CD4-positive, alpha-beta memory T cell (primary cell): ENCODE measurements at places on chromosomes 7 and 10.

DNA sequence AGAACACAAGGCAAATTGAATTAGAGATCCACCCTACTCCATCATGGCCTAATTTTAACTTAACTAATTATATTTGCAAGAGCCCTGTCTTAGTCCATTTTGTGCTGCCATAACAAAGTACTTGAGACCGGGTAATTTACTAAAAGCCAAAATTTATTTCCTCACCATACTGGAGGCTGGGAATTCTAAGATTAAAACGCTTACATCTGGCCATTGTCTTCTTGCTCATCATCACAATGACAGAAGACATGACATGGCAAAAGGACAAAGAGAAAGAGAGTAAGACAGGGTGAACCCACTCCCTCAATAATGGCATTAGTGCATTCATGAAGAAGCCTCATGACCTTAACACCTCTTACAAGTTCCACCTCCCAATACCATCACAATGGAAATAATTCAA lies 1068.6 kb downstream of the DNAJB9 start:
- DNase-seq: no peak

- no peak for DNase-seq
Measured at GRCh38 chr7:124089621-124090020, 56.8 kb upstream of the TMEM229A start.

- DNase-seq: no peak
Measured at GRCh38 chr10:110790913-110791506, 80.7 kb upstream of the PDCD4 start.

DNA sequence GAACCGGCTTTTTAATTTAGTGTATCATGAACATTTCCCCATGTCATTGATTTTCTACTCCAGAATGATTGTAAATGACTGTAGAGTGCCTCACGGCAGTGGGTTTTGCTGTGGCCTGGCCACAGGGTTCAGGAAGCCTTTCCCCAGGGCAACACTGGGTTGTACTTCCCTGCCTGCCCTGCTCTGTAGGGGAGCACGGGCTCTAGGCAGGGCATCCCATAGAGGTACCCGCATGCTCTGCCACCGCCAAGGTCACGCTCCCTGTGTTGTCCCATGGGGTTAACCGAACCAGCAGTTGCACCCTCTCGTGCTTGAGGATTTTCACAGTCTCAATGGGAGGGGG lies 63.8 kb downstream of the BPGM start:
- DNase-seq: no peak

GRCh38 chr10:44171765-44172164 lies 213.1 kb downstream of the CXCL12 start:
- no peak for DNase-seq

DNA sequence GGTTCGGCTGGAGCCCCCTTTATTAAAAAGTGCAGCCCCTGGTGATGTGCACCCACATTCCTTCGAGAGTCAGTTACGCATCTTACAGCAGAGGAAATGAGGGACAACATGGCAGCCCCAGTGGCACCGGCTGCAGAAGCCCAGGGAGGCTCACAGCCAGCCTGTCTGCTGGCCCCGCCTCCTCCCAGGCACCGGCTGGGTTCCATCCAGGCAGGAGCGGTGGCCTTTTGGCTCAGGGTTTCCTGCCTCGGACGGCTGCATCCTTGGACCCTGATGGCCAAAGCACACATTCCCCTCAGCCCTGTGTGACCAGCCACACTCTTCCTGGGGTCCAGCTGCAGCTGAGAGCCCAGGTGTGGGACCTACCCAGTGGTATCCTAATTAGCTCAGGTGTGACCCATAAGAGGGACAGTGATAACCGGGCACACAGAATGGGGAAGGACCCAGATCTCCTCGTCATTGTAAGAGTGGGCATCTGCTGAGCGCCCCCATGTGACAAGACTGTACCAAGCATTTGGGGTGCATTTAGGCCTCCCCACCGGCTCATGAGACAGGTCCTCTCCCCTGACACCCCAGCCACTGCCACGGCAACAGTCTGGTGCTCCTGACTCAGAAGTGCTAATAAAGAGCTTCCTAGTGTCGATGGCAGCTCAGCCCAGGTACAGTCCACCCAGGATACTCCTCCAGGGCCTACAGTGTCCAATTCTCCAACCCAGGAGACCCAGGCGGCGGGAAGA lies 63.3 kb upstream of the CHST15 start:
- no peak for DNase-seq

DNA sequence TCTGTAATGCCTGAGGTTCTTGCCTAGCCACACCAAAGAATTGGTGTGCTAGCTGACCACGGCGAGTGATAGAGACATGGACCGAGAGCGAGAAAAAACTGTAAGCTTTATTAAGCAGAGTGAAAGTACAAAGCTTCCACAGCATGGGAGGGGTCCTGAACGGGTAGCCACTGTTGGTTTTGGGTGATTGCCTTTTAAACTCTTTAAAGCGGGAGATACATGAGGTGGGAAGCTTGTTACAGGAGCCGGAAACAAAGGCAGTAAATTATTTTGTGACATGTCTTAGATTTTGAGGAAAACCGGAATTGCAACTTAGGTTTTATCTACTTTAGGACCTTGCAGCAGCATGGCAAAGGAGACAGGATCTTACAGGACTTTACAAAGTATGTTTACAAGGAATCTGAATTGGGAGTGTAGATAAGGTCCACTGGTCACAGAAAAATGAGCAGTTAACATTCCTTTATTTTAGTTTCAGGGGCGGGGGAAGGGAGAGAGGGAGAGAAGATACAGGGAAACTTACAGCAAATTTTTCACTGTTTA lies 252.7 kb upstream of the MBL2 start:
- DNase-seq: no peak

DNA sequence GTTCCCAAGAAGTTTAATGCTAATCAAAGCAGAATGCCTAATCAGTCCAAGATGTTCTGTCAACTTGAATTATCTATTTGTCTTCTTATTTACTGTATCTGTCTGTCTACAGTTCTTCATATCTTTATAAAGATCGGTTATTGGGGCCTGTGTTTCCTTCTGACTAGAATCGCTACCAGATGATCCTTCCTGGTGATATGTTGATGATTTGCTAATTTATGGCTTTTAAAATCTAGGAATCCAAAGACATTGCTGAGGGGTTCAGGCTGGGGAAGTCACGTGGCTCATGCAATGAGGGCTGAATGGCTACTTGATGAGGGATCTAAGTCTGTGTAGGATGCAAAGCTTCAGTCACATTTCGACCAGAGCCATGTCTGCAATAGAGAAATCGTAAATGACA lies 536.3 kb downstream of the KCNMA1 start:
- no peak for DNase-seq

GRCh38 chr7:128104108-128104742 lies 73.0 kb upstream of the LRRC4 start:
- no peak for DNase-seq

DNA sequence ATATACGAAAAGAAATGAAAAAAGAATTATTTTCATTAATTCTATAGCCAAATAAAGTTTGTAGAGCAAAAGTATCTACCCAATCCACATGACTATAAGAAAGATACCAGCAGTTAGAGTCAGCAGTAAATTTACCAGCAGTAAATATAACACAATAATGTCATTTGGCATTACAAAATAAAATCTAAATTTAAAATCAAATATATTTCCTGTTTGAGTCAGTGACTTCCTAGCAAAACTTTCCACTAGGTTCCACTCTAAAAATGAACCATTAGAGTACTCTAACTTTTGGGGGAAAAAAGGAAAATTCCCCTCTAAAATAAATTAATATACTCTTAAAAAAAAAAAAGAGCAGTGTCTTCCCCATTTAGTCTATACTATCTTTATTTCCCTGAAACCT lies 144.8 kb downstream of the CPEB3 start:
- no peak for DNase-seq

DNA sequence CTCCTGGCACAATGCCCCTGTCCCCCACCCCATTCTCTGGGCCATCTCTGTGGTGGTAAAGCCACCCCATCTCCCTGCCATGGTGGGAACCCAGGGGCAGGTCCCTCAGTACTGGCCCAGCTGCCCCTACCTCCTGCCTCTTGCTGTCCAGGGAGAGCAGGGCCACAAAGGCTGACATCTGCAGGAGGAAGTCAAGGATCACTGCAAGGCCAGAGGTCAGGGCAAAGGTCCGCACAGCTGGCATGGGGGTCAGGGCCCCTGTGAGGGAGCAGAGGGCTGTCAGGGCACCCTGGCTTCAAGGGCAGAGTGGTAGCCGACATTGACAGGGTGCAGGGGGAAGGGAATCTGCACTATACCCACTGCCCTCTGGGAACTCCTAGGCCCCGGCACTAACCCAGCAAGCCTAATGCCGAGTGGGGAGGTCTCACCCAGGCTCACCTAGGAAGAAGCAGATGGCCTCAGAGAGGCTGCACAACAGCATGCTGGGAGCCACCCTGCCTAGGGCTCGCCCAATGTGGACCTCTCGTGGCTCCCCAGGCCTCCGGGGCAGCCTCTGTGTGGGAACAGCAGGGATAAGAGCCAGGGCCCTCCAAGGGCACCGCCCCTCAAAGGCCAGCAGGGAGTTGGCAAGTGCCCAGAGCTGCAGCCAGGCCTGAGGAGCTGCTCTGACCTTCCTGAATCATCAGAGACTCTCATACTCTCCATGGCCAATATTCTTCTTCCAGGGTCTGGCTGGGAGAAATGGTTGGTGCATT lies 7.7 kb downstream of the NPC1L1 start:
- DNase-seq: no peak

DNA sequence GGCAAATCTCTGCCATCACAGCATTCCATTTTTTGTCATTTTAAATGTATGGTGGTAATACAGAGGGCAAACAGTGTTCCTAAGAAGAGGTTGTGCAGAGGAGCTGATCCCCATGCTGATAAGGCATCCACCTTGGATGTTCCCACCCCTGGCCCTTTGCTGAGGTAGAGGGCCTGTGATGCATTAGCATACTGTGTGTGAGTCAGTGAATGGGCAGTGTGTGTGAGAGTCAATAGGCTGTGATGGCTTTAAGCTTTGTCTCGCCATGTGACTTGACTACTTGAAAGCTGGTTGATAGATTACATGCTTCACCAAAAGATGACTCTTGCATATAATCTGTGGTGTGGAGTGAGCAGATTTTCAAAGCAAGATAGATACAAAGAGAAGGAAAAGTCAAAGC lies 81.3 kb downstream of the INSYN2A start:
- DNase-seq: no peak

DNA sequence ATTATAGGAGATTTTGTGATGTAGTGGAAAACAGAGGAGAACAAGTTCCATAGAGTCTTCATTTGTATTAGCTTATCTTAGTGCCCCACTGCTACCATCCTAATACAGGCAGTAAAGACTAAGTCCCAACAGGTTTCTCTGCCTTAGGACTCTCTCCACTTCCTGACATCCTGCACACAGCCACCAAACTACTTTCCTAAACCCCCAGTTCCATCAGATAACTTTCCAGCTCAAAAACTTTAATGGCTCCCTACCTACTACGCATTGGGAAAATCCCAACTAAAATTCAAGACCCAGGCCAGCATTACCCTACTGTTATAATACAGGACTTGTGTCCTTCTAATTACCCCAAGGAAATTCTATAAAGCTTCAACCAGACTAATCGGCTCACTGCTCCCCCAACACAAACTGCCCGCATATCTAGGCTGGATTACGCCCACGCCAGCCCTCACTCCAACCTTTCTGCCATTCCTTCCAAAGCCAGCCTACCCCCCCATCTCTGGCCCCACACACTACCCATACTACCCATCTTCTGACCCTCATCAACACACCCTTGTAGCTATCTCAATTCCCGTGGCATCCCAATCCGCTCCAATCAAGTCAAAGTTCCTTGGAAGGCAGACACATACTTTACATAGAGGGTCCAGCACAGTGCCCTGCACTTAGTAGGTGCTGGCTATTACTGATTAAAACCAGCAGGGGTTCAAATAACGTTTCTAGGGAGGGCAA lies 1.4 kb downstream of the IDE start:
- no peak for DNase-seq

DNA sequence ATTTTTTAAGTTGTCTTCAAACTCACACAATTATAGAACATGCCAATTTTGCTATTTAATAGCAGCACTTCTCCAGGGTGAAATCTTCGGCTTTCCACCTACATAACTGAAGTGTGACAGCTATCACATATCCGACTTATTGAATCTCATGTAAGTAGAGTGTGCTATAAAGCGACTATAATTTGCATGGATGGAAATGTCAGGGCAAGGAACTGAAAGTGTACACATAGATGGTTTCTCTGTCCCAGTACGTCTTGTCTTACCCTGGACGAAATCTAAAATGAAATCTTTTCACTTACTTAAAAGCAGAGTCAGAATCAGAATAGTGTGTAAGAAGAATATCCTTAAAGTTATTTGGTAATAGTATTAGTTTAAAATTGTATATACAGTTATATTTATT lies 132.3 kb downstream of the THSD7A start:
- no peak for DNase-seq

DNA sequence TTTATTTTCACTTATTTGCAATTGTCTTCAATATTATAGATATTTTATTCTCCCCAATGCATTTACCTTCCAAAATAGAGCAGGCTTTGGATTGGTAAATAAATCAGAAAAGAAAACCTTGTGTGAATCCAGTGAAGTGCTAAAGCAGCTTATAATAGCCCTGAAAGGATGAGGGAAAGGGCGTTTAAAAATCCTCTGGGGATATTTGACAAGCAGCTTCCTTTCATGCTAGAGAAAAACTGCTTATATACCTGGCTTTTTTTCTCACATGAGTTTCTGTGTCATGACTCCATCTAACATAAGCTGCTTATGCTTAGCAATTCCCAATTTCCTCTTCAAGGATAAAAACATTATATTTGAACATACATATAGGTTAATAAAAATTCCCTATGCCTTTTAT lies 221.6 kb upstream of the SEMA3E start:
- DNase-seq: no peak

DNA sequence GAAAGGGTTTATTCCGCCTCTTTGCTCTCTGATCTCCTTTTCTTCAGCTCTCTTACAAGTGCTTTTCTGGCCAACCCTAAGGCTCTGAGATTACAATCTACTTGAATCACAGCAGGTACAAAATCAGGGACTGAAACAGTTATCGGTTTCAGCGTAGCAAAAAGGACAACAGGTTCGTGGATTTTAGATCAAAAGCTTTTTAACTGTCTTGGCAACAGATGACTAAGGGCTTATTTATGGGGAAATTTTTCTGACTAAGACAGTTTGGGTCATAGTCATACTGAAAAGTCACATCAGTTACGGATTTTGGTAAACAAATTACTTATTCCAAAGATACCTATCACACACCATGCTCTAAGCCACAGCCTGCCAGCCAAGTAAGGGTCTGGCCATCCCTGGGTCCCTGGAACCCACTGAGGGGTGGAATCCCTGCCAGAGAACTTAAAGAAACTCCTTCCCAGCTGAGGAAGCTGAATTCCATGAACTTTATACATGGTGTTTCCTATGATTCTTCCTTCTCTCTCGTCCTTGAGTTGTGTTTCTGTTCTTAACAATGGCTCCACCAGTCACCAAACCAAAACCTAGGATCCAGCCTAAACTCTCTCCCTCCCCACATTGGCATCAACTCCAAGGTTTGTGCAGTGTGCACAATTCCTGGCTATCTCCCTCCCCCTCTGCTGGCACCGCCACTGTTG lies 169.3 kb downstream of the FAM107B start:
- peak; percentile 53 for DNase-seq

DNA sequence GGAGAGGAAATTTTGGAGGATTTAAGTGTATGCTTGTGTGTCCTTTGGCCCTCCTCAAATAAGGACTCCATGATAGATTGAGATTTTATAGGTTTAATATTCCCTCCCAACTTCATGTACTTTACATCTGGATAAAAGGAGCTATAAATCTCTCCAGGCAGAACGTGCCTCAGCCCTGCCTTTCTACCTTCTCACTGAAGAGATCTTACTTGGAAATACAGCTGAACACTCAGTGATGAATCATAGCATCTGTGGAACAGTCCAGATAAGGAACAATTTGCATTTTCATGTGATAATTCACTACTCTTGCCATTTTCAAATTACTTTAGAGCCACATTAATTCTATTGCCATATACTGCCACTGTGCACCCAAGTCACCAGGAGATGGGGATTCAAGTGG lies 364.6 kb upstream of the PODXL start:
- no peak for DNase-seq
